SK-N-SH (cell line): ENCODE measurements at places on chromosomes 2 and 18.

DNA sequence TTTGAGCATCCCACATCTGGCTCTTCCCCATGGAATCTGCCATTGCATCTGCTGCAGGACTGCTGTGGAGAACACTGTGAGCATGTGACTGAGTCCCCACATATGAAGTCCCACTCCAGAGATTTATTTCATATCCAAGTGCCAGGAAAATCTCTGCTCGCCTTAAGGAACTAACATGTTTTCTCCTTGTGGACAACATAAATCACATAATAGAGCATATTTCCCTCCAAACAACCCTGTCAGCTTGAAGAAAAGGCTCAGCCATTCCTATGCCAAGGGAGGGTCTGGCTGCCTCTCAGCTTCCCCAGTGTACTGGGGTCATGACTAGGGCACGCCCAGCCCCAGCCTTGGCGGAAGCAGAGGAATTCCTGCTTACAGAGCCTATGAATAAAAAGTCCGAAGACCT is 193.7 kb downstream of the DNER start:
- no peaks in the 10 kb centered on the region for H3K27me3 ChIP-seq
- no peak overlapping the region for H3K27ac ChIP-seq
- DNase-seq = no peak
- H3K36me3 ChIP-seq = no peaks in the 10 kb centered on the region
- no peak overlapping the region for H3K4me3 ChIP-seq
- H3K4me1 ChIP-seq = no peaks in the 10 kb centered on the region

- no peaks in the 10 kb centered on the region for H3K36me3 ChIP-seq
- H3K4me1 ChIP-seq = peaks cover 4% of the 10 kb centered on the region; the same call in 1 of the 2 replicates
- H3K4me3 ChIP-seq = no peak overlapping the region
- no peaks in the 10 kb centered on the region for H3K27me3 ChIP-seq
- no peak overlapping the region for H3K27ac ChIP-seq
- DNase-seq = no peak
Observed at GRCh38 chr2:68774569-68775271, 40.1 kb downstream of the ARHGAP25 start.

DNA sequence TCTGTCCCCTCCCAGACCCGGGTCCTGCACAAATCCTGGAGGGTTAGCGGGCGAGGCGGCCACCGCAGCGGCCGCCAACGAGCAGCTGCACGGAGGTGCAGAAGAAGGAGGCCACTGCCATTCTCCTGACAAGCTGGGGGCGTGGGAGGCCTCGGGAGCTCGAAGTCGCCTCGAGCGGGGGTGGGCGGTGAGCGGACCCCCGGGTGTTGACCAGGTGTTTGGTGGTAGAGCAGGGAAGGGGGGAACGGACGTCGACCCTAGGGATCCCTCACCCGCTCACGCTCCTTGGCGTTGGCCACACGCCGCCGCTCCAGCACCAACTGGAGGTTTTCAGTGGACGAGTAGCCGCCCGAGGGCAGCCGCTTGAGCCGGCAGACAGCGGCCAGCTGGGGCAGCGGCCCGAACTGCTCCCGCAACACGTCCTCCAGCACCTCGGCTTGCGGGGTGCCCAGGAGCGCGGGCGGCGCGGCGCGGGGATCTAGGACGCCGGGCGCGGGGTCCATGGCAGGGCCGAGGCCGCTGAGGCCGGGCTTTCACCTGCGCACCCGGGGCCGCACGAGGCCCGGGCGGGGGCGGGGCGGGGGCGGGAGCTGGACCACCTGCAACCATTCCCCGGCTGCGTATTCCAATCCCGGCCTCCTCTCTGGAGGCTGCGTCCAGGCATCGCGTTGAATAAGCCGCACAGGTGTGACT is at the start of gene FIGLA:
TSS of gene FIGLA (minus strand) at position 508 of the 693 bp plus-strand sequence. CDS start at position 503, 5 bp downstream.
- peak within 1 kb of the TSS; percentile 26 for H3K4me3 ChIP-seq
- H3K4me1 ChIP-seq = peaks cover 9% of the 10 kb centered on the region; the same call in 1 of the 2 replicates
- no peaks in the 10 kb centered on the region for H3K36me3 ChIP-seq
- H3K27me3 ChIP-seq = peaks cover 44% of the 10 kb centered on the region
- no peak within 1 kb of the TSS for H3K27ac ChIP-seq

- H3K27ac ChIP-seq = no peak overlapping the region
- no peak overlapping the region for H3K4me3 ChIP-seq
- H3K27me3 ChIP-seq = peaks cover 9% of the 10 kb centered on the region; the same call in 1 of the 2 replicates
- DNase-seq = no peak
- no peaks in the 10 kb centered on the region for H3K36me3 ChIP-seq
- no peaks in the 10 kb centered on the region for H3K4me1 ChIP-seq
Observed at GRCh38 chr2:118269408-118270051, 181.3 kb downstream of the INSIG2 start.

GRCh38 chr2:234823877-234824376 is 127.9 kb upstream of the SH3BP4 start:
- H3K4me1 ChIP-seq = peaks cover 2% of the 10 kb centered on the region; the same call in 1 of the 2 replicates
- no peaks in the 10 kb centered on the region for H3K36me3 ChIP-seq
- H3K27me3 ChIP-seq = no peaks in the 10 kb centered on the region
- no peak for DNase-seq

GRCh38 chr2:6934345-6934744 is 17.1 kb downstream of the RNF144A start:
- no peaks in the 10 kb centered on the region for H3K27me3 ChIP-seq
- H3K36me3 ChIP-seq = no peaks in the 10 kb centered on the region
- no peak for DNase-seq
- no peaks in the 10 kb centered on the region for H3K4me1 ChIP-seq

- no peaks in the 10 kb centered on the region for H3K36me3 ChIP-seq
- no peaks in the 10 kb centered on the region for H3K4me1 ChIP-seq
- DNase-seq = no peak
- no peak overlapping the region for H3K4me3 ChIP-seq
- H3K27me3 ChIP-seq = no peaks in the 10 kb centered on the region
- H3K27ac ChIP-seq = no peak overlapping the region
Observed at GRCh38 chr18:33154049-33154448, 286.5 kb downstream of the CCDC178 start.
